Stomach (tissue), 19 donors: ENCODE measurements at places on chromosomes 6 and 20. TPM values are rescaled to one million over a fixed set of nuclear protein-coding genes. Genes with fewer than 3 reads are reported as not detected.

DNA sequence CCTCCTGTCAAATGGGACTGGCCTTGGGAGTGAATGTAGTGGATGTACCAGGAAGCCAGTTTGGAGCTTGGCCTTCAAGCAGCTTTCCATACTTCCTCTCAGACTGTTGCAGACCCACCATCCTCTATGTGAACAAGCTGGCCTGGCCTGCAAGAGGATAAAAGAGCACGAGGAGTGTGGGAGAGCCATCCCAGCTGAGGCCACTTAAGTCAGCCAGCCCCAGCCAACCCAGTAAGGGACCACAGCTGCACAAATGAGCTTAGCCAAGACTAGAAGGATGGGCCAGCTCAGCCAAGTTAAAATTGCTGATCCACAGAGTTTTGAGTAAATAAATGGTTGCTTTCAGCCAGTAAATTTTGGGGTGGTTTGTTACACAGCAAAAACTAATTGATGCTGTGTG lies 156.9 kb upstream of the SOX4 start:
- H3K4me3 ChIP-seq: no peak overlapping the region
- DNase-seq: no peak
- no peaks in the 10 kb centered on the region for H3K36me3 ChIP-seq
- H3K27me3 ChIP-seq: no peaks in the 10 kb centered on the region
- H3K4me1 ChIP-seq: no peaks in the 10 kb centered on the region

MOXD1 gene
- 16.2 TPM for total RNA-seq

- peaks cover 95% of the 10 kb centered on the region for H3K27me3 ChIP-seq
- no peak overlapping the region for H3K27ac ChIP-seq
- peaks cover 5% of the 10 kb centered on the region for H3K4me1 ChIP-seq
- no peaks in the 10 kb centered on the region for H3K36me3 ChIP-seq
- no peak for DNase-seq
- H3K4me3 ChIP-seq: no peak overlapping the region
Observed at GRCh38 chr6:26218824-26219223, 131.6 kb downstream of the HFE start.

- no peaks in the 10 kb centered on the region for H3K27me3 ChIP-seq
- no peak for DNase-seq
- no peaks in the 10 kb centered on the region for H3K4me1 ChIP-seq
- H3K4me3 ChIP-seq: no peak overlapping the region
- no peaks in the 10 kb centered on the region for H3K36me3 ChIP-seq
- no peak overlapping the region for H3K27ac ChIP-seq
Observed at GRCh38 chr20:20425823-20426654, 58.1 kb downstream of the INSM1 start.

GRCh38 chr20:48850257-48850976 lies 22.6 kb upstream of the PREX1 start:
- H3K36me3 ChIP-seq: no peaks in the 10 kb centered on the region
- H3K4me3 ChIP-seq: no peak overlapping the region
- H3K4me1 ChIP-seq: peaks cover 8% of the 10 kb centered on the region
- no peaks in the 10 kb centered on the region for H3K27me3 ChIP-seq
- no peak overlapping the region for H3K27ac ChIP-seq

GRCh38 chr20:56420940-56421688 lies 9.1 kb downstream of the CASS4 start:
- H3K36me3 ChIP-seq: no peaks in the 10 kb centered on the region
- no peak for DNase-seq
- H3K4me1 ChIP-seq: no peaks in the 10 kb centered on the region
- no peak overlapping the region for H3K4me3 ChIP-seq
- H3K27me3 ChIP-seq: no peaks in the 10 kb centered on the region

DNA sequence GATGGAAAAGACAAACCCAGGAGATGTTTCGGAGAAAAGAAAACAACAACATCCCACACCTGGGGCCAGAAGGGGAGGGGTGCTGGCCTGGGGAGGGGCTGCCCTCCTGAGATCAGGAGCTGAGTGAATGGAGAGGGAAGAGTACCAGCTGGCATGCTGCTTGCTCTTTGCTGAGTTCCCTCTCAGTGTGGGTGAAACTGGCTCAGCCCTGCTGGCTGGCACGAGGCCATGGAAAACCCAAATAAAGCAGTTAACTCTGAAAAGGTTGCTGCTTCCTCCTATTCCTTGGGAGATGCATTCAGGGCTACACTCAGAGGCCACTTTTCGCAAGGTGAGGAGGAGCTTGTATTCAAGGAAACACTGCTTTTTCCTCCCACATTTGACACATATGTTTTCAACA lies 8.0 kb upstream of the KCNK16 start:
- H3K4me1 ChIP-seq: peaks cover 4% of the 10 kb centered on the region
- H3K36me3 ChIP-seq: no peaks in the 10 kb centered on the region
- no peak overlapping the region for H3K27ac ChIP-seq
- no peak overlapping the region for H3K4me3 ChIP-seq
- DNase-seq: no peak

GRCh38 chr20:24672181-24672880 lies 202.9 kb downstream of the SYNDIG1 start:
- no peaks in the 10 kb centered on the region for H3K4me1 ChIP-seq
- H3K27me3 ChIP-seq: no peaks in the 10 kb centered on the region
- H3K36me3 ChIP-seq: no peaks in the 10 kb centered on the region
- H3K4me3 ChIP-seq: no peak overlapping the region
- DNase-seq: no peak

GRCh38 chr20:62643521-62644043 lies 1.3 kb downstream of the SLCO4A1 start:
- peaks cover 5% of the 10 kb centered on the region for H3K27me3 ChIP-seq
- H3K4me3 ChIP-seq: peak overlapping the region; percentile 79
- H3K4me1 ChIP-seq: peaks cover 75% of the 10 kb centered on the region
- H3K36me3 ChIP-seq: no peaks in the 10 kb centered on the region

DNA sequence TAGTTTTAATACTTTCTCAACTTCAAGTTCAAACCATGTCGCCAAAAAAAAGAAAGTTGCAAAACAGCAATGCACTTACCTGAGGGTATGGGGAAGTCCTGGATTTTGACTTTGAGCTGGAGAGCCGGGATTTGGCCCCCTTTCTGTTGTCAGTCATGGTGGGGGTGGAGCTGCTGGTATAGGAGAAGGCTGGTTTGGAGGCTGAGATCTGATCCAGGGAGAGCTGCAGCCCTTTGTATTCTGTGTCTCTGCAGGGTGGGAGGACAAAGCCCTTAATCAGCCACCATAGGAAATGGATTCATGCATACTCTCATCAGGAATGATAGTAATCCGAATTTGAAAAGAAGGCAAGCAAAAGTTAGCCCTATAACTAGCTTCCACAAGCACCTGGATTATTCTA lies 44.0 kb downstream of the SIM1 start:
- no peaks in the 10 kb centered on the region for H3K36me3 ChIP-seq
- no peaks in the 10 kb centered on the region for H3K27me3 ChIP-seq
- no peak for DNase-seq
- H3K27ac ChIP-seq: no peak overlapping the region
- no peak overlapping the region for H3K4me3 ChIP-seq
- no peaks in the 10 kb centered on the region for H3K4me1 ChIP-seq

GRCh38 chr6:43584892-43585570 lies 9.0 kb downstream of the POLH start:
- H3K27me3 ChIP-seq: no peaks in the 10 kb centered on the region
- no peak overlapping the region for H3K4me3 ChIP-seq
- peaks cover 35% of the 10 kb centered on the region for H3K36me3 ChIP-seq

GRCh38 chr6:44161997-44162338 lies 3.3 kb downstream of the CAPN11 start:
- H3K36me3 ChIP-seq: no peaks in the 10 kb centered on the region
- no peak overlapping the region for H3K27ac ChIP-seq
- no peak for DNase-seq

DNA sequence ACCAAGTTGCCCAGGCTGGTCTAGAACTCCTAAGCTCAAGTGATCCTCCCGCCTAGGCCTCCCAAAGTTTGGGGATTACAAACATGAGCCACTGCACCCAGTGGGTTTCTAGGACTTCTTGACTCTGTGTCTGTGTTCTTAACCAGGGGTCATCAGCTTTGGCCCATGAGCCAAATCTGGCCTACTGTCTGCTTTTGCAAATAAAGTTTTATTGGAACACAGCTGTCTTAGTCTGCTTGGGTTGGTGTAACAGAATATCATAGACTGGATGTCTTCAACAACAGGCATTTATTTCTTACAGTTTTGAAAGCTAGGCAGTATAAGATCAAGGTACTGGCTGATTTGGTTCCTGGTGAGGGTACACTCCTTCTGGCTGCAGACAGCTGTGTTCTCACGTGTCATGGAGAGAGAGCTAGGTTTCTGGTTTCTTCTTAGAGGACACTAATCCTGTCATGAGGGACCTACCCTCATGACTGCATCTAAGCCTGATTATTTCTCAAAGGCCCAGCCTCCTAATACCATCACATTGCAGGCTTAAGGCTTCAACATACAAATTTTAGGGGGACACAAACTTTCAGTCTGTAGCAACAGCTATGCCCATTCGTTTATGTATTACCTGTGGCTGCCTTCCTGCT lies 23.3 kb downstream of the ARFGEF2 start:
- peak overlapping the region; percentile 43 for H3K27ac ChIP-seq
- no peak overlapping the region for H3K4me3 ChIP-seq
- no peak for DNase-seq
- H3K4me1 ChIP-seq: peaks cover 39% of the 10 kb centered on the region
